SIG-M5 (cell line): ENCODE measurements at places on chromosomes 6 and 20.

DNA sequence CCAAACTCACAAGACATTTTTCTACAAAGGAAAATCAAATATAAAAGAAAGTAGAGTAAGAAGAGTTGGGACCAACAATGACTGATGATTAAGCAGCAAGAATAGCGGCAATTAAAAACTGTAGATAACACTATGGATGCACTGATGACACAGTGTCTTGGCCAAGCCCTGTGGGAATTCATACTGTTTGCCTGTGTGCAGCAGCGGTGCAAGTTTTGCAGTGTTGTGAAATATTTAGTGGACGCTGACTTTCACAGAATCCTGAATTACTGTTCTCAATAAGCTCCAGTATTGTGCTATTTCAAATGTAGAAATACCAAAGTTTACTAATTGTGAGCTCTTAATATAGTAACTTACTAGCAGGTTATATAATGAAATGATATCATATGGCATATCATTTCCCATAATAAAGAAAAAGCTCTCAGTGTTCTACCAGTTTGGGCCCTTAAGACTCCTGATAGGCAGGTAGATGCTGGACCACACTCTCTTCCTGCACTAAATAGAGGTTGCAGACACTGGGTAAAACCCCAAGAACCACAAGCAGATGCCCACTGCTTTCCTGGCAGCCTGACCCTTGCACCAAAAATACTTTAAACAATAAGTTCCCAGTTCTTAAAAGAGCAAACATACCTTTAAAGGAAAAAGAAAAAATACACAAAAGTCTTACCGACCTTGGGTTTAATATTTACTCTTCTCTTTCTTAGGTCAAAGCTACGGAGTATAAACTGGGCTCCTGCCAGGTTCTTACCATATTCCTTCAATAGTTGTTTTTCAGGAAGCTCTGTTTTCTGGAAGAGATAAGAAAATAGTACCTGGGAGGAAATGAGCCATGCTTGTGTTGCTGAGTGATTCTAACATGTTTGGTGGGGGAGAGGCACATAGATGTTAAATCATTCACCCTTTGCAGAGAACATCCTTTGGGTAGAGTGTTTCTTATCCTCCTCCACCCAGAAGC lies 41.6 kb downstream of the ANKEF1 start:
- no peak for DNase-seq

DNA sequence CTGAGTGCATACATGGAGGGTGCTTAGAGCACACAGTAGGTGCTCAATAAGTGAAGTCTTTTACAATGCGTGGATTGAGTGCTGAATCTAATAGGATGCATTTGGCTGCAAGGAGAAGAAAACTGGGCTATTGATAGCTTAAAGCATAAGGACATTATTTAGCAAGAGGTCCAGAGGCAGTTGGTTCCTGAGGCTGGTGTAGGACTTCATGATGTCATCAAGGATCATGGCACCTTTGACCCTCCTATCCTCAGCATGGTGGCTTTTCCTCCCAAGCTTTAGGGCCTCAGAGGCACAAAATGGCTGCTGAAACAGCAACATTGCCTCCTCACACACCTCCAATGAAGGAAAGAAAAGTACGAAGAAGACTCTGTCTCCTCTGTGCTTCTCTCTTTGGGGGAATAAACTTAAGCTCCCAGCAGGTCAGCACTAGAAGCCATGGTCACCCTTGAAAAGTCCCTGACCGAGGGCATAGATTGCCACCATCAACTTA lies 3.1 kb upstream of the PREX1 start:
- DNase-seq, result no peak

- no peak for DNase-seq
Observed at GRCh38 chr20:45128099-45128498, 3.8 kb upstream of the WFDC12 start.

DNA sequence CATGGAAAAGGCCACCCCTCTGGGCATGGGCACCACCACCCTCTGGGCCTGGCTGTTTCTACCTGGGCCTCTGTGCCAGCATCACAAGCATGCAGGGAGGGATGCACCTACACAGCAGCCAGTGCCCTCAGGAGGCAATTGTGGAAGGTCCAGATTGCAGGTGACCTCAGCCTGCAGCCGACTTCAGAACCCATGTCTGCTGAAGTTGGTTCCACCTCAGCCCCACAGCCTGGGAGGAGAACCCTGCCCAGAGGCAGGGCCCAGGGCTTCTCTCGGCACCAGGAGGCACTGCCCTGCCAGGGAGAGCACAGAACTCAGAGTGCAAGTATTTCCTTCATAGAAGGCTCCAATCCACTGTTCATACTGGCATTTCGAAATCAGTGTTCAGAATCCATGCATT lies 149.8 kb downstream of the TTLL2 start:
- no peak for DNase-seq

DNA sequence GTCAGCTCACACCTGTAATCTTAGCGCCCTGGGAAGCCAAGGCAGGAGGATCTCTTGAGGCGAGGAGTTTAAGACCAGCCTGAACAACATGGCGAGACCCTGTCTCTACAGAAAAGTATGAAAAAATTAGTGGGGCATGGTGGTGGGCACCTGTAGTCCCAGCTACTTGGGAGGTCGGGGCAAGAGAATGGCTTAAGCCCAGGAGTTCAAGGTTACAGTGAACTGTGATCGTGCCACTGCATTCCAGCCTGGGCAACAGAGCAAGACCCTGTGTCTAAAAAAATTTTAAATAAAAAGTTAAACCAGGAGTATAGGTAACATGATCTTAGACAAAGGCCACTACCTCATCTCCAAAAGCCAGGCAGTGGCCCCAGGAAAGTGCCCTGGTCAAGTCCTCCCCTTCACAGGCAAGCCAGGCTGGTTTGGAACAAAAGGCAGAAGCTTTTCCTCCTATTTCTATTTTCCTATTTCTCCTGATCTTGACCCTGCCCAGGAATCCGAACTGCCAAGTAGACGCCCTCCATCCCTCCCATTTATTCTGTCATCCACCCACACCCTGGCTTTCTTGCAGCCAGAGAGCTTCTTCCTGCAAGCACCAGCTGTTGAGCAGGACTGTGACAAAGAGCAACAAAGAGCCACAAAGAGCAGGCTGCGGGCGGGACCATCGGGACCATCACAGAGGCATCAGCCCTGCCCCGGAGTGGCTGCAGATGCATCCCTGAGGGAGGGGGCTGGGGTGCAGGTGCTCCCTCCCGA lies 149.9 kb upstream of the AFDN start:
- no peak for DNase-seq

DNA sequence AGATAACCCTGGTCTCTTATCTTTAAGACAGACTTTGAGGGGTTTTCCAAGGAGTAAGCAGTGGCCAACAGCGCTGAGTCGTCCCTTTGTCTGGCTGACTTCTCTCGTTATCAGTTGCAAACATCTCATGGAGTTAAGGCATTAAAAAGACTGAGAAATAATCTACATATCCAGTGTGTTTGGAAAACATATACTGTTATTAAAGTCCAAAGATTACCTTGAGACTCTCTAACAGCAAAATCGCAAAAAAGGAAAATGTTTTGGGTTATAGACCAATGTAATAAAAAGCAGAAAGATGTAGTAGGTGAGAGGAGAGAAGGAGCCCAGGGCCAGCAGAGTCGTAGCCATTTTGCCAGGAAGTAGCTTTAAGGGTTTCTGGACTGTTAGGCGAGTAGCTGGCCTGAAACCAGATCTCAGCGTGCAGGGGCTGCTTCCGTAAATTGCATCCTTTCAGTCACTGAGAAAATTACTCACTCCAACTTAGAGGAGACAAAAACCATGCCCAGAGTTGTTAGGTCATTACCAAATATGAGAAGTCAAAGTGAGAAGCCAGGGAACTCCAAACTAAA lies 24.6 kb downstream of the MYLK4 start:
- DNase-seq, result no peak

DNA sequence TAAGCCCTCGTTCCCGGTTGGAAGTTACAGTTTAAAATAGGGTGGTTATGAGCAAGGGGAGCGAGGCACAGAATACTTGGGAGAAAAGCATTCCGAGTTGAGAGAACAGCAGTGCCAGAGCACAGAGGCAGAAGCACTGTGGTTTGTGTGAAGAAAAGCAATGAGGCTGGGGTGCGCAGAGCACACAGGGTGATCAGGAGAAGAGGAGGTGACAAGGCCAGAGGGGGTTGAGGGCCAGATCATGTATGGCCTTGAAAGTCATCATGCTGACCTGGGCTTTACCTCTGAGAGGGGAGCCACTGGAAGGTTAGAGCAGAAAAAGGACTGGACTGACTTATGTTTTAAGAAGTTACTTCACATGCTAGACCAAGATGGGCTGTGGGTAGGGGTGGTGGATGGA lies 3.5 kb upstream of the BTN3A2 start:
- no peak for DNase-seq

DNA sequence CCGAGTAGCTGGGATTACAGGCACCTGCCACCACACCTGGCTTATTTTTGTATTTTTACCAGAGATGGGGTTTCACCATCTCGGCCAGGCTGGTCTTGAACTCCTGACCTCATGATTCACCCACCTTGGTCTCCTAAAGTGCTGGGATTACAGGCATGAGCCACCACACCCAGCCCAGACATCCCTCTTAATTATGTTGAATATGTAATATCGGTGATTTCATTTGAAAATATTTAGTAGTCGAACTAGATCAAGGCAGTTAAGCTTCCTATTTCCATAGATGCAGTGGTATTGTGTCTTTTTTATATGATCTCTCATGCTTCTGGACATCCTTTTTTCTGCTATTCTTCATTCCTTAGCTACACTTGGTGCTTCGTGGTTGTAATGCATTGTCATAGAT lies 29.7 kb downstream of the ESR1 start:
- no peak for DNase-seq

GRCh38 chr6:16216501-16217155 lies 21.8 kb upstream of the GMPR start:
- DNase-seq, result no peak

DNA sequence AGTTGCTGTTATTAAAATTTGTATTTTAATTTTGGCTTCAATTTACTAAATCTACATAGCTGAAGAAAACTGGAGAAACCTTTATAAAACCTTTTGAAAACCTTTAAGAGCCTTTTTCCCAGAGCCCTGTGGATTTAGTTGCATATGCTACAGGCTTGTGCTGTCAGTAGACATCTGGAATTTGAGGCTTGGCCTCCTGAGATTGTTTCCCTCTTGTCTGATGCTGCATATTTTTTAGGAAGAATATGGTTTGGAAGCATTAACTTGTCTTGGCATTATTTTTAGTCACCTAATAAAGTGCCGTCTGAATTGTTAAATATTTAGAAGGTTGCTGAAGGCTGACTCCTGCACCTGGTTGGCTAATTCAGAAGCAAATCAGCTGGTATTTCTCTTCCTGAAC lies 369.4 kb downstream of the UTRN start:
- no peak for DNase-seq

DNA sequence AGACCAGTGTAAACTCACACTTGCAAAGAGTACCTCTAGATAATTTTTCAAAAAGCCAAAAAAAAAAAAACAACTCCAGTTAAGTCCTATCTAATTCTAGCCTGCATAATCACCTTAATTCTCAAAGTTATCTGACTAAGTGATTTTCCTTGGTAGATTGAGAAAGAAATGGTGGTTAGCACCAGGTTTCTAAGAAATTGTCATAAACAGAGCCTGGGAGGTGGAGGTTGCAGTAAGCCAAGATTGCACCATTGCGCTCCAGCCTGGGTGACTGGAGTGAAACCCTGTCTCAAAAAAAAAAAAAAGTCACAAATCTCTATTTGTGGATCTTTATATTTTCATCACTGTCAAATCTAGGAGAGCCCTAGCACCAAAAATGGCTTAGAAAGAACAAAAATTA lies 8.9 kb downstream of the FBXO5 start:
- no peak for DNase-seq

- DNase-seq, result no peak
Observed at GRCh38 chr6:28711325-28711724, 185.6 kb downstream of the GPX5 start.

DNA sequence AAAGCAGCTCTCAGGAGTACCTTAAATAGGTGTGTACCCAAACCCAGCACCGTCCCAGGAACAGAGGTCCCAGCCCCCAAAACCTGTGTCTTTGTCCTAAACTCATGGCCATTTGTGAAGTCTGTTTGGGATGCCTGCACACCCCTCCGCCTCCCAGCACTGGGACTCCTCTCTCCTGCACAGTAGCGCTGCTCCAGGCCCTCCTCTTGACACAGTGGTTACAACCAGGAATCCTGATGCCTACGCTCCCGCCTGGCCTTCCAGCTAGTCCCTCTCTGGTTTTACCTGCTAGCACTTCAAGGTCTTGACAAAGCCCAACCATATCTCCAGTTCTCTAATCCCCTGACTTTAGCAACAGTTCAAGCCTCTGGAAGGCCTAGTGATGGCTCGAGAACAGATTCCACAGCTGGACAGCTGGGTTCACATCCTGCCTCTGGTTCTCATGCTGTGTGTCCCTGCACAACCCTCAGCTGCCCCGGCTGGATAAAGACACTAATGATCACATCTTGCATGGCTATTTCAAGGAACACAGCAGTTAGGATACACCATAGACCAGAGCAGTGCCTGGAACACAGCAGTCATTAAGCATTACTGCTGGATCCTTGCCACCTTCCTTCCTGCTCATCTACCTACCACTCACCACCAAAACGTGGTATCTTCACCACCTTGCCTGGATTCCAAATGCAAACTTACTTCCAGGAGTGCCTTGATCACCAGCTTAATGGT lies 5.6 kb downstream of the PSMA7 start:
- DNase-seq, result no peak

GRCh38 chr6:39330476-39330875 lies 8.0 kb upstream of the KCNK16 start:
- no peak for DNase-seq

GRCh38 chr20:7723284-7723683 lies 217.0 kb downstream of the HAO1 start:
- no peak for DNase-seq

GRCh38 chr6:1390133-1390945 lies 963 bp downstream of the FOXF2 start:
- DNase-seq, result no peak

- DNase-seq, result no peak
Observed at GRCh38 chr6:29666826-29667130, 9.9 kb downstream of the MOG start.

- no peak for DNase-seq
Observed at GRCh38 chr6:131061751-131062119, 1.3 kb downstream of the EPB41L2 start.

- DNase-seq, result no peak
Observed at GRCh38 chr6:108097882-108098281, 23.3 kb upstream of the OSTM1 start.

GRCh38 chr20:37366743-37367142 lies 20.8 kb downstream of the SRC start:
- DNase-seq, result no peak

GRCh38 chr6:27394073-27394472 lies 5.5 kb downstream of the ZNF391 start:
- DNase-seq, result no peak

- DNase-seq, result no peak
Observed at GRCh38 chr6:144566868-144567615, 281.9 kb downstream of the UTRN start.

DNA sequence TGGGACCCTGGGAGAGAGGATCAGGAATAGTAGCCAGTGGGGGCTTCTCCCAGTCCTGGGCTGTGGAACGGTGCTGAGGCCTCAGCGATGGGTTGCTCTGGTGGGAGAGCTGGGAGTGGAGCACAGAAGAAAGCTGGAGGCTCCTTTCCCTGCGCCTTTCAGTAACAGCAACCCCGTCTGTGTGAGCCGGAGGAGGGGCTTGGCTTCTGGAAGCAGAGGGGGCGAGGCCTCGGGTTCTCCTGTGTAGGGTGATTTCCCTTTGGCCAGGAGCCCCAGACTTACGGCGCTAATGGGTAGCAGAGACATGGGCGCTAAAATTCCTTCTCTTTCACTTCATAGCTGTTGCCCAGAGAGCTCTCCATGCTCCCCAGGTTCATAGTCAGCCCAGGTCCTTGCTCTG lies 55.0 kb downstream of the DAAM2 start:
- no peak for DNase-seq
